Calu3 (cell line): ENCODE measurements at places on chromosomes 6 and 20. TPM values are rescaled to one million over a fixed set of nuclear protein-coding genes. Genes with fewer than 3 reads are reported as not detected.

- DNase-seq: no peak
Measured at GRCh38 chr6:125077453-125077852, 76.1 kb upstream of the TPD52L1 start.

DNA sequence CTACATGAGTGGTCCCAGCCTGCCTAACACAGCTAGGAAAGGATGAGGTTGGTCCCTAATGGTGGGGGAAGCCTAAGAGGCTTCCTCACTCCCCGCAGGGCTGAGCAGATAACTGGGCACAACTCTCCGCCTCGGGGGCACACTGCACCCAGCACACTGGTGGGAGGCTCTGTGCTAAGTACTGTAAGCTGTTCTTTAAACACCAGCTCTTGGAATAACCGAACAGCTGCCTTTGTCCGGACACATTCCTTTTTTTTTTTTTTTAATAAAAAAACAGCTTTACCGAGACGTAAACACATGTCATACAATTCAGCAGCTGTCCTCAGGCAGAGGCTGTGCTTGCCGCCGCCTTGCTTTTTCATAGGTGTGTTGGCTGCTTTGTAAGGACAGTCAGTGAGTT is 6.9 kb downstream of the PSMG4 start:
- DNase-seq: no peak

The SAMD3 gene
- total RNA-seq: not detected in 2 replicates

The DNAH8 gene
- total RNA-seq: 0.05 TPM in 1 of 2 replicates, not detected in the other

DNA sequence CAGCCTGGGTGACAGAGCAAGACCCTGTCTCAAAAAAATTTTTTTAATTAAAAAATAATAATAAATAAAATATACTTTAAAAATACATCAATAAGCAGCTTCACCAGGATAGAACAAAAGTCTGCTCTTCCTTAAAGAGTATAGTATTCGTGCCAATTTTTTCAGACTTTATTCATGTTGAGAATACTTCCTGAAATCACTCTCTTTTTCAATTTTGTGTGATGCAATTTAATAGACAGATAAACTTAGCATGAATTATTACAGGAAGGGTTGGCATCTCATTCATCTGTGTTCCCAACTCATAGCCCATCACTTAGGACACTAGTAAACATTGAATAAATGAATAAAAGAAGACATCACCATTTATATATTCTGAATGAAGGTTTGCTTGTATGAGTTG is 52.4 kb downstream of the IPCEF1 start:
- no peak for DNase-seq

The PLEKHG1 gene
- total RNA-seq: 9.7 and 16.9 TPM in 2 replicates

The ENPP4 gene
- 16.7 and 17.2 TPM in 2 replicates for total RNA-seq

- no peak for DNase-seq
Measured at GRCh38 chr6:6392214-6393068, 72.0 kb upstream of the F13A1 start.

GRCh38 chr20:31901615-31902014 is 31.2 kb downstream of the TTLL9 start:
- DNase-seq: no peak

DNA sequence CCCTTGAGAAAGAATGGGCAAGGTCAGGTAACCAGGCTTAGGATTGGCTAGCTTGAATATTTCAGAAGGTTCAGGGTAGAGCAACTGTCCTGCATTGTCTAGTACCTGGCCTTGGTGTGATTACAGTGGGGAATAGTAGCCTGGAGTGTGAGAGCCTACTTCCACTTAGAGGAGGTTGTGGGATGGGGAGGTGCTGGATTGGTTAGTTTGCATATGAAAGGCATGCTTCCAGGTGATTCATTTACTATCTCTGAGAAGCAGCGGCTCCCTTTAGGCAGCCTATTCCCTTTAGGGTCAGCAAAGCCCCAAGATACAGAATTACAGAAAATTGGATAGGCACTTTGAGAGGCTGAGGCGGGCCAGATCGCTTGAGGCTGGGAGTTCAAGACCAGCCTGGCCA is 25.0 kb upstream of the SCGN start:
- no peak for DNase-seq

The SMIM29 gene
- total RNA-seq: 59.2 and 68.6 TPM in 2 replicates

GRCh38 chr6:35771343-35771627 is 5.1 kb upstream of the CLPSL2 start:
- DNase-seq: no peak

DNA sequence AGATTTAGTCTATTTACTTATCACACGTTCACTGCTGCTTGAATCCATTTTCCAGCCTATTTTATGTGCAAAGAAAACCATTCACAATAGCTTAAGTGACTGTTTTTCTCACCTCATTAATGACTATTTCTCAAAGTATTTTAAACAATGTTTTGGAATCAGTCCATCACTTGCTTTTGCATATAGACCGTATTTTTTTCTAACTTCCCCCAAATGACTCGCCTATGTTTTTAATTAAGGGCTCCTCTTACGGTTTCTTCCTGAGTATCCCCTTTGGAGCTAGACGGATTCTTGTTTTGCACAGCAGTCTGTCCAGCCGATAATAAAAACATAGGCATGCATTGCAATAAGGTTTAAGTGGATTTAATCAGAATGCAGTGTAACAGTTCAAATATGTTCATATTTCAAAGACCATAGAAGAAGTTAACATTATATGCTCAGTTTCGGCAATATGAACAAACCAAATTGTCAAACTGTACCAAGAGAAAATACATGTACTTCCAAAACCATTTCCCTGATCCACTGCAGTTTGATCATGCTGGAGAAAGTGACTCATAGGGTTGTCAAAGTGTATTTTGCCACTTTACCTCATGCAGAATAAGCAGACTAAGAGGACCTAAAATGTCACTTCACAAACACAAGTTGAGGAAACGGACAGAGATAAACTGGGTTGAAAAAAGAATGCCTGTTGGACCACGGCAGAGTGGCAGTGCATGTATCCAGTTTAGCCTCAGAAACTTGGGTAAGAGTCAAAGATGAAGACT is 66.4 kb downstream of the HMGN3 start:
- DNase-seq: no peak
